Brain microvascular endothelial cell (primary cell): ENCODE measurements at places on chromosomes 7 and 10.

DNA sequence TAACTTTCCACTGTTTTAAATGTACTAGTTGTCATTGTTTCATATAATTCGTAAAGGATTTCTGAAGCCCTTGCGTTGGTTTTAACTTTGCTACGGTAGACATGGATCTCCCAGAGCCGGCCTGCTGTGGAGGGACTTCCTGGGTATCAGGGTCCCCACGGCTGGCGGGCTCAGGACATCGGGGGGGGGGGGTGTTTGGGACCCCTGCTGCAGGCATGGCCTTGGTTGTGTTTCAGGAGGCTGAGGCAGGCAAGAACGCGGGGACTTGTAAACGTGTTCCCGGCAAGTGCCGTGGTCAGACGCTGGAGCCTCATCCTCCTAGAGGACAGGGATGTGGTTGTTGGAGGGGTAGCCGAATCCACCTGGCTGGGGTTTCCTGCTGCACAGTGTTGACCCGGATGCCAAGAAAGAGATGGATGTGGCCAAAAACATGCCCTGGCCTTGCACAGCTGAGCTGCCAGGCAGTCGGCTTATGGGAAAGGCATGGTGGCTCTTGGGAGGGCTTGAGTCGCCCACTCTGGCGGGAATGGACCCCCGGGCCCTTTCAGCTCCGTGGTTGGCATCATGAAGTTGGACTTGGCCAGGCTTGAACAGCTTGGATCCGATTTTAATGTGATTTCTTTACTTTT is 21.4 kb upstream of the CHST12 start:
- DNase-seq, result no peak

GRCh38 chr7:135151533-135151932 is 3.7 kb downstream of the TMEM140 start:
- no peak for DNase-seq

DNA sequence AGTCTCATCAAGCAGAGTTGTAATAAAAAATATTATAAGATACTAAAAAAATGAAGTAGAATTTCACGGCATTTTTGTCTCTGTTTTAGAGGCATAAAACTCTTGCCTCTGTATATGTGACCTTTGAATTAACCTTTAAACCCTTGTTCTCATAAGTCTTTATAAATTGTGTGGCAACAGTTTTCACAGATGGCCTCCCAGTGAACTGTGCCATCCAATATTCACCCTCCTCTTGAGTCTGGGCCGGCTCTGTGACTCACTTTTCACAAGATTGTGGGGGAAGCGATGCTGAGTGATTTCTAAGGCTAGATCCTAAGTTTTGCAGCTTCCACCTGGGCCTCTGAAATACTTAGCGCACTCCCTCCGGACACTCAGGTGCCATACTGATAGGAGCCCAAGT is 4.6 kb upstream of the USP6NL start:
- DNase-seq, result peak; percentile 46

- DNase-seq, result no peak
Measured at GRCh38 chr10:109619914-109620313, 303.4 kb downstream of the XPNPEP1 start.

GRCh38 chr7:157024716-157025115 is 14.3 kb upstream of the MNX1 start:
- DNase-seq, result no peak

DNA sequence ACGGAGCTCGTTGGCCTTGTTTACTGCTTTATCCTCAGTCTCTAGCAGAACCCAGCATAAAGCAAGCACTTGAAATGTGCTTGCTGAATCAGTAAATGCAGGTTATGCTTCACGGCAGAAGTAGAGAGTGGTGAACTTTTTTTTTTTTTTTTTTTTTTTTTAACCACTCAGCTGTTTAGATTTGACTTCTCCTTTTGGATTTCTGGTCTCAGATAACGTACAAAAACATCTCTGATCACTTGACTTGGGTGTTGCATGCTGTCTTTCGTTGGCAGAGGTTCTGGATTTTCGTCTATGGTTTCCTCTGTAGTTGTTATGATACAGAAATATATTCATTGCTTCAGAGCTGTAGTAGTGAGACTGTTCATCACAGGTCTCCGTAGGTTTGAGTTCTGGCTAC is 242.5 kb upstream of the HABP2 start:
- DNase-seq, result no peak

GRCh38 chr7:126044662-126045061 is 1115.0 kb upstream of the POT1 start:
- no peak for DNase-seq

DNA sequence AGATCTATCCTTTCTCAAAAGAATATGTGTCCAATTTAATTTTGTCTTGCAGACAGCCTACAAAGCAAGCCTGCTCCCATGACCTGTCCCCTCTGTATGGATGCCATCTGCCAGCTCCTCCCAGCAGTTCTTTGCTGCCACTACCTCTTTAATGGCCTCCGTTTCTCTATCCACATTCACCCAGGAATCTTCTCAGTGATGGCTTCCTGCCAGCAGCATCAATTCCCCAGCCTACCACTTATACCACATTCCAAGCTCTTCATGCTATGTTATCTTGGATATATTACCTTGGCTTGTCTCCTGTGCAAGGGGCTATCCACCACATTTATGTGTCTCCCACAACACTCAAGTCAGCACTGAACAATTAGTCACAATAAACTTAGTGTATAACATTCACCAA is 133.2 kb downstream of the VPS50 start:
- no peak for DNase-seq

GRCh38 chr7:913736-914520 is 37.6 kb downstream of the GET4 start:
- no peak for DNase-seq

DNA sequence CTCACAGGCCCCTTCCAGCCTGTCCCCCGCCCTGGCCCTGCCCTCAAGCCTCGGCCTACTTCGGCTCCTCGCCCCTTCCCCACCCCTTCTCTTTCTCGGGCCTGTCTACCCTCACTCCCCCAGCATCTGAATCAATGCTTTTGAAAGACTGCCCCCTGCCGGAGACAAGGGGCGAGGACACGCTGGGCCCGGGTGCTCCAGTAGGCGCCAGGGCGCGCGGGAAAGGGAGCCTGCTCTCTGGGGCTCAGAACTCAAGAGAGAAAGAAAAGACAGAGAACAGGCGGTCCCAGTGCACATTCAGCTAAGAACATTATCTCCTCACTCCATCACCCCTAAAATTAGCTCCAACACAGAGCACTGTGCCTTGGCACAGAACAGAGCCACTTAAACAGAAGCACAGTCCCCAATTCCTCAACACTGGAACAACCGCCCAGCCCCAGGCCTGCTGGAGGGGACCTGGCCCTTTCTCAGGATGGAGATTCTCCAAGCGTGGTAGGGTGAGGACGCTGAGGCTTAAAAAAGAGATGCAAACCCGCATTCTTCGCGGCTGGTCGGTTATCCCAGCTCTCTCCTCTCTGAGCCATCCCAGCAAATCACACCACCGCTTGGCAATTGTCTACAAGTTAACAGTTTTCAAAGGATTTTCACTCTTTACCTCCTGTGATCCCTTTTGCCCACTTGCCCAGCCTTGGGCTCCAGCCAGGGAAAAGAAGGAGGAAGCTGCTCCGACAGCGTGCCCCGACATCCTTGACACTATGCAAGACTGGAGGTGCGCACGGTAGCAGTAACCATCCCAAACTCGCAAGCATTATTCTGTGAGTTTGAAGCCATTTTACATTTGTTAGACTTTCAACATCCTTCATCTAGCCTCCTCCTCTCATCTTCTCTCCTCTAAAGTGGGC is 2.1 kb downstream of the GIGYF1 start:
- DNase-seq, result peak; percentile 43
